CD4-positive, alpha-beta T cell treated with Interleukin-6 at 100 ng/mL for 8 hours (primary cell): ENCODE measurements at places on chromosomes 12 and 14.
A peak's percentile ranks its signal among the peaks of the same experiment; 100 is the strongest.

GRCh38 chr12:123723011-123723410, 10.9 kb downstream of the ATP6V0A2 start:
- no peak for DNase-seq

- peak; percentile 7 for DNase-seq
These were observed 622 bp downstream of the TECPR2 start for GRCh38 chr14:102363182-102363943.

DNA sequence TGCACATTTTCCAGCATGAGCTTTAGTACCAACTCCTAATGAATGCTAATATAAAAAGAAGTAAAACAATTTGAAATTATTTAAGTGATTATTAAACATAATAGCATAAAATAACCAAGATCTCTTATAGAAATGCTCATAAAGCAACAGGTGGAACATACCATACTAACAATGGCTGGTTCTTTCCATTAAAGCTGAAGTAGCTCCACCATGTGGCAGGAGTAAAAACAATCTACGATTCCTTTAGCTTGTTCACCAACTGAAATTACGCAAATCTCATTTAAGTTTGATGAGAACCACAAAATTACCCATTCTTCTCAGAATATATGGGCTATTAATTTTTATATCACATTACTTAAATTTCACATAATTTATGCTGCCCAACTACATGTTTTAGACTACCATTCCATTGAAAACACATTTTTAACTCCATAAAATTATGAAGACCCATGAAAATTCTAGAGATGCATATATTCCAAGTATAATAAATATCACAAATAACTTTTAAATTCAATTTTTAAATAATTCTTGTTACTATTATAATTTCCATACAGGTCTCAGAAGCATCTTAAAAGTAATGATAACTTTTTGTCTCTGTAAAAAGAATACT, 213.6 kb downstream of the DAD1 start:
- DNase-seq: no peak

DNA sequence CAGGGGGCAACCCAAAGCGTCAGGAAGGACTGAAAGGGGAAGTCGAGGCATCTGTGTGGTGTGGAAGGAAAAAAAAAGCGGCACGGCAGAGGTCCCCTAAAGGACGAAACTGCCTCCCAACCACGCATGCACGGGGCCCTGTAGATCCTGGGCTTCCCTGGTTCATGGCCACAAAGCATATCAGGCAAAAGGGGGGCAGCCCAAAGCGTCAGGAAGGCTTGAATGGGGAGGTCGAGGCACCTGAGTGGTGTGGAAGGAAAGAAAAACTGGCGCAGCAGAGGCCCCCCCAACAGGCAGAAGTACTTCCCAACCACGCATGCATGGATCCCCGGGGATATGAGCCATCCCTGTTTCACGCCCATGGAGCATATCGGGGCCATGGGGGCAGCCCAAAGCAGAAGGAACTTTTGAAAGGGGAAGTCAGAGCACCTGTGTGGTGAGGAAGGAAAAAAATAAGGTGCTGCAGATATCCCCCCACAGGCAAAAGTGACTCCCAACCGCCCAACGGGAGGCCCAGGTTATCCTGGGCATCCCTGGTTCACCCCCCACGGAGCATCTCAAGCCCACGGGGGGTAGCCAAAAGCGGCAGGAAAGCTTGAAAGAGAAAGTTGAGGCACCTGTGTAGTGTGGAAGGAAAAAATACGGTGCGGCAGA, 581.2 kb downstream of the ALG10 start:
- no peak for DNase-seq

GRCh38 chr14:52268279-52269061, 972 bp downstream of the PTGDR start:
- no peak for DNase-seq

DNA sequence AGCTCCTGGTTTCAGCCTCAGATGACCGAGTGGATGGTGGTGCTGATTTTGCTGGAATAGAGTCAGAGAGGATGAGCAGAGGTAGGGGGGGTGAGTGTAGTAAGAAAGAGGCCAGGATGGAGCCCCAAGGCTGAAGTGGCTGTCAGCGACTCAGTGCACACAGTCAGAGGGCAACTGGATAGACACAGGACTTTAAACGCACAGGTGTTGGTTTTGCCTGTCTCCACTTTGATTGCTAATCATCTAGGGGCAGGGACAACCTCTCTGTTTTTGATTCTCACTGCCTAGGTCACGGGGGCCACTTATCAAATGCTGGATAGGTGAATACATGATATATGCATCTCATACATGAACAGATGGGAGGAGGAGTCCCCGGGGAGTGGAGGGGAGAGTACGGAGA, 99.5 kb downstream of the EGLN3 start:
- no peak for DNase-seq

DNA sequence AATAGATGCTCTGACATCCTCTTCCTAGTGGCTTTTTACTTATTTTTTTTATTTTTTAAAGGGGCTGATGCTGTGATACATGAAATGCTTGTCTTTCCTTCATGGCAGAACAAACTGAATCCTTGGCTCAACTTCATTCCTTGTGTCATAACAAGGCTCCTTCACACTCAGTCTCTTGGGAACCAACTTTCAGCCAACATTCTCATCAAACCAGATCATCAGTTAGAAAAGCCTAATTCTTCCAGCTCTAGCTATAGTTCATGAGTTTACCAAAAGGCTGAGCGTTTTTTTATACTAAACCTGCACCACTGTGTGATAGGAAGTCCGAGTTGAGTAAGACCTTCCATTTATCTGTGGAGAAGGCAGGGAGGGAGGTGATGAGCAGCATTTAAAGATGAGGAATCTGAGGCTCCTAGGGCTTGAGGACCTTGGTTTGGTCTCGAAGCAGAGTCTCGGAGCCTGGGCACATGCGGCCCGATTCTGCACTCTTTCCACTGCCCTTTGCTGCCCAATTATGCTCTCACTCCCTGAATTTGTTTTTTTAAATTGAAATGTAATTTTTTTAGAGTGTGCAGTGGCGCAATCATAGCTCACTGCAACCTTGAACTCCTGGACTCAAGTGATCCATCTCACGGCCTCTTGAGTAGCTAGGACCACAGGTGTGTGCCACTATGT, 8.2 kb downstream of the GPRC5D start:
- no peak for DNase-seq

- DNase-seq: no peak
These were observed 91.5 kb upstream of the ZFP36L1 start for GRCh38 chr14:68884031-68885030.

DNA sequence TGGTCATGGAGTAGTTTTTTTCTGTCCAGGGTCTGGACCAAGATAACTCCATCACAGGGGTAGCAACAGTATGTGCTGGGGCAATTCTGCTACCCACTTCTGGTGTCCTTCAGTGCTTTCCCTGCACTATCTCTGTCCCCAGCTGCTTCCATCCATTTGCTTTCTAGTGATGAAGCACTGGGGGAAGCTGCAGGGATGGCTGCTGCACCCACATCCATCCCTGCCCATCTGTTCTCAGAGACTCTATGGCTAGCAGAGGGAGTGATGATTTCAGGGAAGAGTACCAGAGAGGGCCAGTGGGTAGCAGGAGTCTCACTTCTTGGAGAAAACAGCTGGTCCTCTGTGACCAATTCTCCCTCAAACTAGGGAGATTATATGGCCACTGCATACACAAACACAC, 44.1 kb downstream of the ETV6 start:
- DNase-seq: no peak
